ENCODE measurements at places on chromosomes 6 and 20.

DNA sequence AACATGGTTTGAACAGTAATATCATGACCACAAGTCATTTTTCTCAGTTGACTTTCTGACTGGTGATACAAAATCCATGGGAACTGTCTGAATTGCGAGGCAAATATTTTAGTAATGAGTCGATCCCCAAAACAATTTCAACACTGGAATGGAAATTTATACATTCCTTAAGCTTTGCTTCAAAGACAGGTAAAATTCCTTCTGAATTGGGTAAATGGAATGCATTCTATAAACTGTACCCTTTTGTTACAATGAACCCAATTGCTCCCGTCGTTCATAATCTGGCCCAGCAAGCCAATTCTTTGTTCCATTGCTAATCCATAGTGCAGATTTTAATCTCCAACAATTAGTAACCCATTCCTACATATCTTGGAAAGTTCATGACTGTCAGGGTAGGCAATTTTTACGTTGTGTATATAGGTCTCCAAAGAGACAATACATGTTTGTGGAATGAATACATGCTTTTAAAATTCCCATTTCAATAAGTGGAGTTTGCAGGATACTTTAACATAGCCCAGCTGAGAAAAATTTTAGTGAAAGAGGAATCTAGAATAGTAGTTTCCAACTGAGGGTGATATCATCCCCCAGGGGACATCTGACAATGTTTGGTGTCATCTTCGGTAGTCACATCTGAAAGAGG, 32.7 kb downstream of the CYP24A1 start:
- no peak for DNase-seq

GRCh38 chr20:17525650-17526049, 5.5 kb downstream of the BFSP1 start:
- peak; percentile 34 for DNase-seq

DNA sequence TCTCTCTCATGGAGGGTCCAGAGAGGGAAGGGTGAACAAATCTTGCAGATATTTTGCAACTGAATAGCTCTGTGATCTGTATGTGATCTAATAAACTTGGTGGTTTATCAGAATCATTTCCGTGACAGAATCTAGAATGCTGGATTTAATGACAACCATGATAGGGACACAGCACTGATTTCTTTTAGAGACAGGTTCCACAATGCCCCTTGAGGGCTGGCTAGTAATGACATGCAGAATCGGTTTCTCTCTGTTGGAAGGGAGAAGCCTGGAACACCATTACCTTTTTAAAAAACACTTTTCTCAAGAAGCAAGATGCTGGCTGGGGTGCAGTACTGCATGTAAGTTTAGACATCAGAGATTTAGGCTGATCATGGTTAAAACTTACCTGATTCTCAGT, 313.4 kb downstream of the CDH26 start:
- DNase-seq = no peak

DNA sequence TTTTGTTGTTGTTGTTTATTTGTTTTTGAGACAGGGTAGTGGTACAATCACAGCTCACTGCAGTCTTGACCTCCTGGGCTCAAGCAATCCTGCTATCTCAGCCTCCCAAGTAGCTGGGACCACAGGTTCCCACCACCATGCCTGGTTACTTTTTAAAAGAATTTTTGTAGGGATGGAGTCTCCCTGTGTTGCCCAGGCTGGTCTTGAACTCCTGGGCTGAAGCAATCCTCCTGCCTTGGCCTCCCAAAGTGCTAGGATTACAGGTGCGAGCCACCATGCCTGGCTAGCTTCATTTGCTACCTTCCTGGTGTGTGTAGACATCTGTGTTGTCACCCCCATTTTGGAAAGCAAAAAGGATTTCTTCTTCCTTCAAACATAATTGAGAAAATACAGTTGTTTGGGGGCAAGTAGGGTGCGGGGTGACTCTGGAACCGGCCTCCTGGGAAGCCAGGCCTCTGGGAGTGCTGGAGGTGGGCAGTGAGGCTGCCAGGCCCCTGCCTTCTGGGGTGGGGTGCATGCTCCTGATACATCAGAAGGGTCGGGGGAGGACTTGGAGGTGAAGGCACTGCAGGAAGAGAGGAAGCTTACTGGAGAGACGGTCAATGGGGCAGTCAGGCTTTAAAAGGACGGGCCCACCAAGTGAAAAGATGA, 28.4 kb downstream of the SYNJ2 start:
- no peak for DNase-seq

GRCh38 chr6:111057074-111057752, 30.1 kb upstream of the SLC16A10 start:
- peak; percentile 34 for DNase-seq

GRCh38 chr20:38224531-38224930, 36.0 kb downstream of the KIAA1755 start:
- DNase-seq = no peak

Measured in BE2C (cell line).